ENCODE measurements at places on chromosomes 4 and X.

GRCh38 chrX:118726396-118726795 lies 1.0 kb upstream of the IL13RA1 start:
- DNase-seq: no peak

DNA sequence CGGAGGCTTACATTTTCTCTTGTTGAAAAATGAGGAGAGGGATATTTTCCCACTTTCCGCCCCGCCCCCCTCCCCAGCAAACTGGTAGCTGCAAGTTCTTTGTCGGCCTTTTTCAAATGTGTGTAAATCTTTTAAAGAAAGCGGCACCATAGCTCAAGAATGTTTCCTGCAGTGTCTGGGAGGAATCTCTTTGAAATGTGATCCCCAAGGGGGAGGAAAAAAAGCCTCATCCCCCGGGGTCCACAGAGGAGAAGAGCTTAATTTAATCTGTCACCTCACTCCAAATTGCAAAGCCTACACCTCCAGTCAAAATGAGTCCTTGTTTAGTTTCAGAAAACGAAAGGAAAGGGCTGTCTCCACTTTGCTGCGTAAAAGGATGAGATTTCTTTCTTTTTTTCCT lies 34.8 kb downstream of the ASMT start:
- no peak for DNase-seq

- no peak for DNase-seq
These were observed 604.8 kb downstream of the TRAM1L1 start for GRCh38 chr4:116480546-116480945.

DNA sequence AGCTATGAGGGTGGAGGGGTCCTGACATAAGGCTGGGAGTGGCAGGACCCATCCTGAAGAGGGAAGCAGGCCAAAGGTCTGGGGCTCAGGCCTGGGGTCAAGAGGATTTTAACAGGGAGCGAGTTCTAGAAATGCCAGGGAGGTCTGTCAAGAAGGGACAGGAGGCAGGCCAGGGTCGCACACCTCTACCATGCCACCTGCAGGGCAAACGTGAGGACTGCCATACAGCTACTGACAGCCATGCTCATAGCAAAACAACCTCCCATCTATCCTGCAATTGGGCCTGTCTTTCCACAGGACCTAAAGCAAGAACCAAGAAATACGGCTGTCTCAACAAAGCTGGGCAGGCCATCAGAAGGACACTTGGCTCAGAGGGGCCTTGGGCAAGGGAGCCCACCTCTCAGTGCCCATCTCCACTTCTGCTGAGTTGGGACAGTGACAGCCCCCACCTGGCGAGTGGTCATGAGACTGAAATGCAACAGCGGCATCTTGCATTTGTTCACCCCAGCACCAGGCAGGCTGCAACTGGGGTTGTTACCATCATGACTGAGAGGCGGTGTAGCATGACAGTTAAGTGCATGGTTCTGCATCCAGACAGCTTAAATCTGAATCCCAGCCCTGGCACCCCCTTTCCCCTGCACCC lies 92.7 kb downstream of the WFS1 start:
- DNase-seq: no peak

DNA sequence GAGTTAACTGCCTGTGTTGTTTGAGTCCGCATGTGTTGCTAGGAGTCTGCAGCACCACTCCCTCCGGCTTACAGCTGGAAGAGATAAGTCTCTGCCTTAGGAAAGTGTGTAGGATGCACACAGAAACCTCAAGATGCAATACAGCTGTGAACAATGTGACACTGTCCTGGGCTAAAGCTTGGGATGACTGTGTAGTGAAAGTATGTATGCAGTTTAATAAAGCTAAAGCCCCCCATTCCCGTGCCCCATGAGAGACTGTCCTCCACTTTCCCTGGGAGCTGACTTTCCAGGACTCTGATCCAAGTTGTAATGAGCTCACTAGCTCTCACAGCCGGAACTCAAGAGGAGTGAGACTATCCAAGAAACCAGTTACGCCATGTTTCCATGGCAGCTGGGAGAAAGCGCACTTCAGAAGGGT lies 156.6 kb upstream of the FTHL17 start:
- DNase-seq: no peak

GRCh38 chrX:54495814-54496516 lies at the start of gene FGD1:
Gene FGD1, minus strand, starts transcription at chrX:54496234. Its CDS starts 802 bp downstream, at chrX:54495432.
- no peak for DNase-seq

DNA sequence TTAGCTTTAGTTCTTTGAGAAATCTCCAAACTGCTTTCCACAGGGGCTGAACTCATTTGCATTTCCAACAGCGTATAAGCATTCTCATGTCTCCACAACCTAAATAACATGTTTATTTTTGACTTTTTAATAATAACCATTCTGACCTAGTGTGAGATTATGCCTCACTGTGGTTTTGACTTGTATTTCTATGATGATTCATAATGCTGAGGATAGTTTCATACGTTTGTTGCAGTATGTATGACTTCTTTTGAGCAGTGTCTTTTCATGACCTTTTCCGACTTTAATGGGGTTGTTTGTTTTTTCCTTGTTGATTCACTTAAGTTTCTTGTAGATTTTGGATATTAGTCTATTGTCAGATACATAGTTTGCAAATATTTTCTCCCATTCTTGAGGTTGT lies 1833.0 kb upstream of the PCDH10 start:
- DNase-seq: no peak

DNA sequence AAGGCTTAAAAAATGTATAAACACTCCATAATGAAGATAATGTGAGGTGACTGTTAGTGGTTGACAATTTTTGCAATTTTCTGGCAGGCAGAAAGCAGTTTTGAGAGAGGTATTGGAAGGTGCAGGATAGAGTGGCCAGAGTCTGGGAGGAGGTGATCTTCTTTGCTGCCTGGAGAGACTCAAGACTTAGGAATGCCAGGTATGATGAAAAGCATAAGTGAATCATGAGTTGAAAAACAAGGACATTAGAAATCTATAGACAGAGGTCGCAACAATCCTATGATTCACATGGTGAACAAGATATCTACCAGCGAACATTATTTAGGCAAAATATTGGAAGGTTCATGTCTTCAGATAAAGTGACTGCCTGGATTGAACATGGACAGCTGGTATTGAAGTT lies 118.5 kb downstream of the CFAP299 start:
- no peak for DNase-seq

- DNase-seq: no peak
These were observed 243.4 kb upstream of the STS start for GRCh38 chrX:6904156-6904555.

Measured in stimulated activated CD8-positive, alpha-beta memory T cell treated with anti-CD3 and anti-CD28 coated beads, Interleukin-4, amount 100 ng/mL, for 1 hour (primary cell).